ENCODE measurements at places on chromosomes 12 and 14.

GRCh38 chr12:3243376-3244084 lies 166.4 kb downstream of the TSPAN9 start:
- no peak for DNase-seq

- no peak for DNase-seq
These were observed 584.1 kb downstream of the LRFN5 start for GRCh38 chr14:42190744-42191143.

DNA sequence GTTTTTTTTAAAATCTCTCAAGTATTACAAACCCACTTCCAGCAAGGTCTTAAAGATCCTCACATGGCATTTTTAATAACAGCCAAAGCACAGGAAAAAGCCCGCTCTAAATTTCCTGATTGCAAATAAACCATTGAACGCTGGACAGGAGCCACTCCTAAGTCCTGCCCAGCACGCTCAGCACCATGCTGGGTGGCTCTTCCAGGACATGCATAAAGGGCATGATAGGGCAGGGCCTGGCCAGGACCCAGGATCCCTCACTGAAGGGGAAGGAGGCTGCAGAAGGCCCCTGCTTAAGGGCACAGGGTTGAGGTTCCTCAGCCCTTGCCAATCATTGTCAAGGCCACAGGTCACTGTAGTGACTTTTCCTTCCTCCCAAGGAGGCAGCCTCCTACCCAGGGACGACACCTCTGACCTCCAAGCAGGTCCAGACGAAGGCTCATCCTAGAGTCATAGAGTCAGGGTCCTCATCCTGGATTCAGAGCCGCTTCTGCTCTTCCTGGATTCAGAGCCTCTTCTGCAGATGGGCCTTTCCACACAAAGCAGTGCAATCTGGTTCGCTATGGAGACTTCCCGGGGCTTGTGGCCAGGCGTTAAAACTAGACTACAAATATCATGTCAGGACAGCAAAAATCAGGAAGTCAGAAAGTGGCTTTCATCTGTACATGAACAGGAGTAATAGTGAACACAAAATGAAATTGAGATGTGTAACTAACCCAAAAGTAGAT lies 123.8 kb downstream of the GCH1 start:
- no peak for DNase-seq

- DNase-seq, result no peak
These were observed 182.0 kb downstream of the CAND1 start for GRCh38 chr12:67451206-67451605.

DNA sequence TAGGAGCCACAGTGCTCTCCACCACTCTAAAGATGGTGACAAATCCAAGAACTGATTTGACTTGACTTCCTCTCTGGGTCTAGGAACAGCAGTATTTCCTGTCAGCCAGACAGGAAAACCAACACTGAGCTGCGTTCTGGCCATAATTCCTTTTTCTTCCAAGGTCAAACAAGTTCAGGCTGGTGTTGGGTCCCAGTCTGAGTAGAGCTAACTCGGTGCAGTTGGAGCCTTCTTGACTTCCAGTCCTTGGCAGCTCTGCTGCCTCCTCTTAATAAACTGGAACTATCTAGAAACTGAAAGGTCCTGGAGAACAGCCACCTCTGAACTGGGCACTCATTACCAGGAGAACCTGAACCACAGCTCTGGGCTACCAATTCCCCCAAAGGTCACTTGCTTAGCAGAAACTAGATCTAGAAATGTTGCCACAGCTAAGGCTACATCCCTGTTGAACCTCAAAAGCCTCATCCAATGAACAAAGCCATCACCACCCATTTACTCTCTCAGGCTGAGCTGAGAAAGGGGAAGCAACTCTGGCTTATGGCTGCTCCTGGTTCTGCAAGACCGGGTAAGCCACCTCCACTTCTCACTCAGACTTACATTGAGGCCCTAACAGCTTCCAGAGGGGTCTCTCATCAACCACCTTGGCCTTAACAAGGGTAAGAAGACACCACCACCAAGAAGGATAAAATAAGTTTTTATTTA lies 27.7 kb downstream of the MAX start:
- DNase-seq, result no peak

- no peak for DNase-seq
These were observed 71.0 kb downstream of the PHETA1 start for GRCh38 chr12:111297703-111298426.

- no peak for DNase-seq
These were observed 1845.8 kb upstream of the SEL1L start for GRCh38 chr14:83379436-83379835.

GRCh38 chr14:64088647-64088964 lies 205.6 kb downstream of the ESR2 start:
- DNase-seq, result no peak
